ENCODE measurements at places on chromosomes 3 and 15.

- DNase-seq = no peak
Observed at GRCh38 chr15:78098131-78098755, 5.9 kb downstream of the SH2D7 start.

DNA sequence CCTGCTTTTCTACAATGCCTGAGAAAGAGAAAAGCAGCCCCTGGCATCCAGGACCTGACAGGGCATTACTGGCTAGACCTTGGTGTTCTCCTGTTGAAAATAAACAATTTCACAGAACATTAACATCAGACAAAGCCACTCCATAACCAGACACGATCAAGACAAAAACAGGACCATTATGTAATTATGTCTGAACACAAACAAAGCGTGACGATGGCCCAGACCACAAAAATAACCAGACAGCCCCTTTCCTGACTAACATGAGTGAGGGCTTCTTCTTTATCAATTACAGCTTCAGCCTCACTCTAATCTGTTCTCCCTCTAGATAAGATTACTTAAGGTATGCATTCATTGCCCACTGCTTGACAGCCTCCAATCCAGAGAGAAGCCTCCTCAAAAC, 172.7 kb upstream of the LMCD1 start:
- no peak for DNase-seq

GRCh38 chr3:29693863-29694262, 413.0 kb downstream of the RBMS3 start:
- no peak for DNase-seq

DNA sequence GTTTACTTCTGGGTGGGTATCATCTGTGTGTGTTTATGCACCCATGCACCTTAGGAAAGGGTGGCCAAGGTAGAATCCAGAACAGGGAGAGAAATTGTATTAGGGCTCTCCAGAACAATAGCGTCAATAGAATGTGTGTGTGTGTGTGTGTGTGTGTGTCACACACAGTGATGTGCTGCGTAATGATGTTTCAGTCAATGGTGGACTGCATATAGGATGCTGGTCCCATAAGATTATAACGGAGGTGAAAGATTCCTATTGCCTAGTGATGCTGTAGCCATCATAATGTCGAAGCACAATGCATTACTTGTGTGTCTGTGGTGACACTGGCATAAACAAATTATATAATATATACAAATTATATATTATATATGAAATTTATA, 69.3 kb upstream of the PRR23C start:
- no peak for DNase-seq

GRCh38 chr15:76057332-76058000, 2.3 kb upstream of the TMEM266 start:
- DNase-seq = peak; percentile 31

GRCh38 chr3:10119376-10119775, 3.9 kb downstream of the BRK1 start:
- DNase-seq = no peak

DNA sequence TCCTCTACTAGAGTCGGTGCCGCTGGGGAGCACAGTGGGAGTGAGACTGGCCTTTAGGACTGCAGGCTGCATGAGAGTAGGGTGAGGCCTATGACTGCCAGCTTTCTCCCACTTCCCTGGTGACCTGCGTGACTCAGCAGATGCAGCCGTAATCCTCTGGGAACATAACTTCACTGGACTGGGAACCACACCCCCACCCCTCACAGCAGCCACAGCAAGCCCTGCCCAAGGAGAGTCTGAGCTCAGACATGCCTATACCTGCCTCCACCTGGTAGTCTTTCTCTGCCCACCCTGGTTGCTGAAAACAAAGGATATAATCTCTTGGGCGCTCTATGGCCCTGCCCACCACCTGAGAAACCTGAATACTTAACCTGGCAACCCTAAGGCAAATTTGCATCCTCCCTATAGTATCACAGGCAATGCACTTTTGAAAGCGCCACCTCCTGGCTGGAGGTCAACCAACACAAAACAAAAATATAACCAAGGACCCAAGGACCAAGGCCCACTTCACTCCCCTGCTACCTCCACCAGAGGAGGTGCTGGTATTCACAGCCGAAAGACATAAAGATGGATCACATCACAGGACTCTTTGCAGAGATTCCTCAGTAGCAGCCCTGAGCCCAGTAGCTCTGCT, 308.9 kb downstream of the CTNNB1 start:
- no peak for DNase-seq

DNA sequence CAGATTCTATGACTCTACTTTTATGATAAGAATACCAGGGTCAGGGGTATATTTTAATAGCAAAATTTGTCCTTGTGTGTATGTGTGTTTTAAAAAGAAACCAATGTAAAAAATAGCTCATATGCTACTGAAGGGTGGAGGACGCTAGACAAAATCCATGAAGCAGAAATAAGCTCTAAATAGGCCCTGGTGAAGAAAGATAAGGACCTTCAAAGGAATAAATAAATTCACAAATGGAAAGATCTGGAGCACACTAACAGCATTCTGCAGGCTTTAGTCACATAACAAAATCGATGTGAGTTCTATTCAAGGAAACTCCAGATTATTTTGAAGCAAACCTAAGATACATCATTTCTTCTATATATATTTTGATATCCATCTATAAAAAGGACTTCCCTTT, 27.2 kb upstream of the ATP11B start:
- DNase-seq = no peak

DNA sequence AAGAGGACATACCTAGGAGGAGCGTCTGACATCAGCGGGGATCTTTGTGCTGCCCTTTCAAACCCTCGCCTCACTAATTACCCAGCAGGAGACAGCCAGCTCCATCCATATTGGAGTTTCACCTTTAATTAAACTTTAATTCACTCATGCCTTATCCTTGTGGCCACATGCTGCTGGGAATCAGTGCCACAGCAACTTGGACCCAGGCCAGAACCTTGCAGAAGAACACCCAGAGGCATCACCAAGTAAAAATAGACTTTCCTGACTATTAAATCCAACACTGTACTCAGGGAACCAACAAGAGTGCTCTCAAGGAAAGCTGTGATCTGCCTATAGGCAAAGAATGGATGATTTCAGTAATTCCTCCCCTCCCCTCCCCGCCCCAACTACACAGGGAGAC, 23.9 kb downstream of the EIF1B start:
- no peak for DNase-seq

GRCh38 chr3:118593277-118593670, 441.4 kb downstream of the IGSF11 start:
- no peak for DNase-seq
